Sigmoid colon (tissue), 7 donors: ENCODE measurements at places on chromosomes 5 and 9. TPM values are rescaled to one million over a fixed set of nuclear protein-coding genes. Genes with fewer than 3 reads are reported as not detected.

Gene ACTBL2
- polyA plus RNA-seq, result not detected

Gene FAT2
- not detected for polyA plus RNA-seq

Gene LVRN
- polyA plus RNA-seq, result 0.23 TPM

Gene LCP2
- 8.6 TPM for polyA plus RNA-seq

DNA sequence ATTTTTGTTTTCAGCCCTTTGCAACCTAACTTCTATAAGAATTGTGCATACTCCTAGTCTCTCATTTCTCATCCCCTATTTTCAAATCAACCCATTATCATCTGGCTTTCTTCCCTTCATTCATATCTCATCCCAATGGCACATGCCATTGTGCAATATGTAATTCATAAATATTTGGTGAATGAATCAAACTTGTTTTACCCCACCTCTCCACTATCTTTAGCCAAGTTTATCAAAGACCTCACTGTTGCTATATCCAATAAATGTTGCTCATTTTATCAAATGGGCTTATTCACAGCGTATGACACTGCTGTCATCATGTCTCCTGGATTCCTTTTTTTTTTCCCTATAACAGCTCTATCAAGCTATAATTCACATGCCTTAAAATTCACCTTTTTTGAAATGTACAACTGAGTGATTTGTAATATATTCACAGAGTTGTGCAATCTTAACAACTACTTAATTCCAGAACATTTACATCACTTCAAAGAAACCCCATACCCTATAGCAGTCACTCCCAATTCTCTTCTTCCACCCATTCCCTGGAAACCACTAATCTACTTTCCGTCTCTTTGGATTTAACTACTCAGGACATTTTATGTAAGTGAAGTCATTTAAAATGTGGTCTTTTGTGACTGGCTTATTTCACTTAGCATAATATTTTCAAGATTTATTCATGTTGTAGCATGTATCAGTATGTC, 214.4 kb upstream of the PAPPA start:
- H3K36me3 ChIP-seq, result no peaks in the 10 kb centered on the region
- no peak overlapping the region for H3K27ac ChIP-seq
- no peaks in the 10 kb centered on the region for H3K4me1 ChIP-seq

GRCh38 chr5:105903069-105903468, 1767.7 kb downstream of the EFNA5 start:
- H3K4me1 ChIP-seq, result no peaks in the 10 kb centered on the region
- no peaks in the 10 kb centered on the region for H3K36me3 ChIP-seq
- no peak for DNase-seq
- no peak overlapping the region for H3K27ac ChIP-seq
- H3K4me3 ChIP-seq, result no peak overlapping the region
- H3K27me3 ChIP-seq, result no peaks in the 10 kb centered on the region

Gene ANXA2R
- polyA plus RNA-seq, result 1.8 TPM
